ENCODE measurements at places on chromosomes 3 and 15. TPM values are rescaled to one million over a fixed set of nuclear protein-coding genes. Genes with fewer than 3 reads are reported as not detected.

GRCh38 chr15:88401996-88402656 is 65.1 kb downstream of the MRPL46 start:
- DNase-seq: no peak

DNA sequence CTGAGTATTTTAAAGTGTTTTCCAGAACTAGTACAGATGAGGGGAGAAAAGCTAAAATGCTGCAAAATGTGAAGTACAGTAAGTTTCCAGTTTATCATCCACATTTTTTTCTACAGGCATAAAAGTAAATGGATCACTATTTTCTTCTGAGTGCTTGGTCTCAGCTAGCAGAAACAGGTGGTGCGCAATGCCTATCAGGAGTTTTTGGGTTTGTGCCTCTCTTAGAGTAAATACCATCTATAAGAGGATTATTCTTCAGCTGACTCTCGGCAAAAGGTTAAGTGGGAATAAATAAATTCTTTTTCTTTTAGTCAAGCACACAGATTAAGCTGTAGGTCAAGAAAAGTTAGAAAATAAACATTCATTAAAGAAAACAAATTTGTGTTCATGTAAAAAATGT is 1027.7 kb downstream of the PLOD2 start:
- no peak for DNase-seq

GRCh38 chr3:43774799-43775198 is 84.1 kb downstream of the ABHD5 start:
- DNase-seq: no peak

Gene NAALADL2
- 5.2 TPM for total RNA-seq

DNA sequence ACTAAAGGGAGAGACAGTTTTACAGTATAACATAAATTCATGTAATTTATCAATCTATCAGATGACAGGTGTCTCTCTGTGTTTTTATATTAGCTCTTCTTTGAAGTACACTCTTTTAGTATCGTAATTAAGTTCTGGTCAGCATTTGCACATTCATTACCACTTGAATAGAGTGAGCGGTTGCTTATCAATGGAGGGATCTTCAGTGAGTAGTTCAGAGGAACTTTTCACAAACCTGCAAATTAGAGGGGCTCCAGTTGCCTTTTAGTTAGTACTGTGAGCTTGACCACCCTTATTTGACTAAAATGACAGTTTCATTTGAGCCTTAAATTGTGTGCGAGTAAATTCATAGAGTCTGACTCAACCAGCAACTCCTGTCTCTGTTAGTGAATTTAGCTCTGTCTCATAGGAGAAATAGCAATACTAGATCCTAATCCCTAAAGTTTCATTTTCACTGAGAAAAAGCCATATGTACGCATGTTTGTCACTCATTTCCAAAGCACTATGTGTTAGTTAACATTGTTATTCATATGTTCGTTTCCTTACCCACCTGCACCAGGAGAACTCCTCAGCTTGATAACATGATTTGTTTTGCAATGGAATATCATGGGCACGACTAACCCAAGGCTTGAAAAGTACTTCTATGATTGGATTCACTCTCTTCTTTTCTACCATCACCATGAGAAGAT is 57.5 kb upstream of the ZBED2 start:
- no peak for DNase-seq

- no peak for DNase-seq
Observed at GRCh38 chr15:33374226-33374914, 63.6 kb downstream of the RYR3 start.

- DNase-seq: no peak
Observed at GRCh38 chr3:182521339-182521738, 272.0 kb upstream of the ATP11B start.

DNA sequence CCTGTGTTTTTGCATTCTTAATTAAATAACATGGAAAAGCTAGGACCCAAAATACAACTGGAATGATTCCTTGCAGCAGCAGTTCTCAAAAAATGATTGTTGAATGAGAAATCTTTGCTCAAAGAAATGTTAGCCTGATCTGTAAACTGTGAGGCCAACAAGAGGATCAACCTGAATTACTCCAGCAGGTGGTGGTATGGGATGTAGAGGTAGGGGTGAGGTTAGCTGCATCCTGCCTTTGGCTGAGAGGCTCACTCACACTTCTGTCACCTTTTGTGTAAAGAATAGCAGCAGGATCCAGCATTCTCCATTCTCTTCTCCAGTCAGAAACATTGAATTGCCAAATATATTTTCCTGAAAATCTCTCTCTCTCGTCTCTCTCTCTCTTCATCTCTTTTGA is 26.5 kb upstream of the FAM98B start:
- no peak for DNase-seq

GRCh38 chr15:52112203-52112750 is 298 bp downstream of the BCL2L10 start:
- no peak for DNase-seq
